ENCODE measurements at places on chromosomes 11 and 22.

GRCh38 chr11:132987936-132988335 lies 544.4 kb downstream of the OPCML start:
- DNase-seq: no peak

- no peak for DNase-seq
These were observed 1.6 kb upstream of the BEST1 start for GRCh38 chr11:61948505-61948904.

- no peak for DNase-seq
These were observed 5.9 kb upstream of the BATF2 start for GRCh38 chr11:65002706-65003105.

- DNase-seq: no peak
These were observed 445 bp downstream of the SYTL2 start for GRCh38 chr11:85810521-85810870.

DNA sequence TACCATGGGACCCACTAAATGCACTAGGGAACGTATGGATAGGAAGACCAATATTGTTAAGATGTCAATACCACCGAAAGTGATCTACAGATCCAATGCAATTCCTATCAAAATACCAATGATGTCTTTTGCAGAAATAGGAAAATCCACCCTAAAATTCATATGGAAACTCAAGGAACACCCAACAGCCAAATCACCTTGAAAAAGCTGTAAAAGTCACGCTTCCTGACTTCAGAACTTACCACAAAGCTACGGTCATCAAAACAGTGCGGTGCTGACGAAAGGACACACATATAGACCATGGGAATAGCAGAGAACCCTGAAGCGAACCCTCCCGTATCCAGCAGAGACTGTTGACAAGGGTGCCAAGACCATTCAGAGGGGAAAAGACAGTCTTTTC lies 20.5 kb downstream of the BRD1 start:
- no peak for DNase-seq

DNA sequence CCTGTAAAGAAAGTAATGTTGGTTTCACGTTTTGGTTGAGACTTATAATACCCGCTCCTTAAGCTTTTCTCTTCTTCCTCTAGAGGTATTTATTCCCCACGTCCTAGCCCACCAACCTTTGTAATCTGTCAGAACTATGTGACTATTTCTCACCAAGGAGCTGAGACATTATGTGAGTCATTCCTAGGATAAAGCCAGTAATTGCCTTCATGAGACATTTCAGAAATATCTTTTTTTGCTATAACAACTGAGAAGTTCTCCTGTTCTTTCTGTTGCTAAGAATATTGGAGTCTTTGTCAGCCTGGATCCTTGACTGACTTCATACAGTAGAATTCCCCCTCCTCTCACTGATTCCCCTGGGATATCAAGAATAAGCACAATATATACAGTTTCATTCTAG lies 1497.0 kb upstream of the TENM4 start:
- DNase-seq: no peak

GRCh38 chr11:20025332-20025840 lies 134.9 kb downstream of the DBX1 start:
- DNase-seq: no peak

DNA sequence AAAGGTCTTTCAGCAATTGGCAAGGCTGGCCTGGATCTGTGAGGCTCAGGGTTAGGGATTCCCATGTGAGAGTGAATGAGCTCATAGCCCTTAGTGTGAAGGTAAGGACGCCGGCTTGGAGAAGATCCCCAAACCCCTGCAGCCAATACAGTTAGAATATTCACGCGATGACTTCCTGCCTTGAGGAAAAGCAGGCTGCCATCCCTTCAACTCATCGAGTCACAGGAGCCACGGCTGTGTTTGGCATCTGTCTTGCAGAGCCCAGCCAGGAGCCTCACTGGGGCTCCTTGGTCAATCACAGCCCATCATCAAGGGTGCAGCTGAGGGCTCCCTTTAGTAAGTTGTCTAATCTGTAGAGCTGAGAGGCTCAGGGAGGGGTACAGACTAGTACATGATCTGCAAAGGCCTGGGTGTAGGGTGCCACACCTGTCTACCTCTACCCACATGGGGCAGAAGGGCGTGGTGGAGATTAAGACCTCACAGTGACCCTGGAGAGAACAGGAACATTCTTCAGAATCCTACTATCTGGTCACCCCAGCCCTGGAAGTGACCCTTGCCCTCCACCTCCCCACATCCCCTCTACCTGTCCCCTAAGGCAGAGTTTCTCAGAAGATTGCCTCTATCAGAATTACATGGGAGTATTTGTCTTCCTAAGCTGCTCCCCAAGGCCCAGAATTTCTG lies 18.5 kb downstream of the IL10RA start:
- DNase-seq: no peak

DNA sequence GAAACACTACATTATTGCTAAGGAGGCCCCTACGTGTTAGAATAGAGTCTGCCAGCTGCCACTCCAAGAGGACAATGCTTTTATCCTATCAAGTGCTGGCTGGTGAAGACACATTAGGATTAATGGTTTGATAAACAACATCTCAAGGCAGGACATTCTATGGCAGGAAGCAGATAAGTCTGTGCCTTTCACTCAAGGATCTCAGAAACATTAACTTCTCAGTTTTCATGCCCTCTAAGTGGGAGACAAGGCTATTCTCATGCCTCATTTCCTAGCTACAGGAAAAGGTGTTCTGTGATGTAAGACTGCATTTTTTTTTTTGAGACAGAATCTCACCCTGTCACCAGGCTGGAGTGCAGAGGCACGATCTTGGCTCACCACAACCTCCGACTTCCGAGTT lies 23.5 kb upstream of the TIMP3 start:
- DNase-seq: no peak

GRCh38 chr22:27560781-27561180 lies 240.8 kb downstream of the MN1 start:
- DNase-seq: no peak

- no peak for DNase-seq
These were observed 122.7 kb upstream of the FAT3 start for GRCh38 chr11:92101920-92102319.

DNA sequence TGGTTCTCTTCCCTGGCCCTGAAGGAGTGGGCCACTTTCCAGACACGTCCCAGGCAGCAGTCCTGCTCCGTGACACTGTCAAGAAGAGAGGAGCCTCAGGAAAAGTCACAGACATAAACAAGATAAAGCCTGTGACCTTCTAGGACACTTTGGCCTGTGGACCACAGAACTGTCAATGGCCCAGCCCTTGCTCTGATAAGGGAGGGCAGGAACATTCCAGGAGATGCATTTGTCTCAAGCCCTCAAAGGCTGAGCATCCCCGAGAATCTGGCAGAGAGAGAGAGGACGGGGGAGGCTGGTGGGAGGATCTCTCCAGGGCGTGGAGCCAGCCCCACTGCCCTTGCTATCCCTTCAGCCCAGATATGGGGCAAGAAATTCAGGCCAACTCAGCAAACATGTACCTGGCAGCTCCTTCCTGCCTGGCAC lies 476.4 kb downstream of the INSC start:
- no peak for DNase-seq

DNA sequence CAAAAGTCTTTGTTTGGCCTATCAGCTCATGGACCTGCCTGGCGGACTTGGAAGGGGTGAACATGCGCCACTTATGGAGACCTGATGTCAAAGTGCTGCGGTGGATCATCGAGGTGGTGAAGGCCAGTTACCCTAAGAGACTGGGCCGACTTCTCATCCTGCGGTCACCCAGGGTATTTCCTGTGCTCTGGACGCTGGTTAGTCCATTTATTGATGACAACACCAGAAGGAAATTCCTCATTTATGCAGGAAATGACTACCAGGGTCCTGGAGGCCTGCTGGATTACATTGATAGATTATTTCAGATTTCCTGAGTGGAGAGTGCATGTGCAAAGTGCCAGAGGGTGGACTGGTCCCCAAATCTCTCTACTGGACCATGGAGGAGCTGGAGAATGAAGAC lies 17.9 kb downstream of the ALKBH3 start:
- DNase-seq: no peak

- DNase-seq: no peak
These were observed 885.4 kb downstream of the OPCML start for GRCh38 chr11:132646890-132647289.

DNA sequence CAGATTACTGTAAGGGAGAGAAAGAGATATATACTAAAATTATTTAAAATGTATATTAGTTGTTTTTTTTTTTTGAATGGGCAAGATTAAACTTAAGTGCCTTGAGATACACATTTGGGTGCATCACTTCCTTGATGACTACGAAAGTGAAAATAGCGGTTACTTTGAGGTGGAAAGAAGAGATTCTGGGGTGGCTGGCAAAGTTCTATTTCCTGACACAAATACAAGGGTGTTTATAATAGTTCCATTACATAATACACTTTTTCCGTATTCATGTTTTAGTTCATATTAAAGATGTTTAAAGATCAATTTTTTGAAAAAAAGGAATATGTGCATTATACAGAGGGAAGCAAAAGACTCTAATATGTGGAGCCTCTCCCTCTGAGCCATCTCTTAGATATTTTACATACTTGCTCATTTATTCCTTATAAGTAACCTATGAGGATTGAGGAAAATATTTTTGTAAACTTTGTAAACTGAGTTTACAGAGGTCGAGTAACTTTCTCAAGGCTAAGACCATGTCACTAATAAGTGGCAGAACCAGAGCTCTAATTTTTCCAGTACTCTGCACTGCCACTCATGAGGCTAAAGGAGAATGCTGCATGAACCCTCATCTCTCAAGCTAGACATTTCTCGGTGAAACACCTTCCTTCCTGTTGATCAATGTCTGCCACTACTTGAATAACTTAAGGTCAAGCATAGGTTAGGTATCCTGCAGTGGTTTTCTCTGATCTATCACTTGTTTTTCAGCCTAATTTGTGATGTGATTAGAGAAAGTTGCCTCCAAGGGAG lies 58.6 kb downstream of the DDIAS start:
- DNase-seq: no peak

DNA sequence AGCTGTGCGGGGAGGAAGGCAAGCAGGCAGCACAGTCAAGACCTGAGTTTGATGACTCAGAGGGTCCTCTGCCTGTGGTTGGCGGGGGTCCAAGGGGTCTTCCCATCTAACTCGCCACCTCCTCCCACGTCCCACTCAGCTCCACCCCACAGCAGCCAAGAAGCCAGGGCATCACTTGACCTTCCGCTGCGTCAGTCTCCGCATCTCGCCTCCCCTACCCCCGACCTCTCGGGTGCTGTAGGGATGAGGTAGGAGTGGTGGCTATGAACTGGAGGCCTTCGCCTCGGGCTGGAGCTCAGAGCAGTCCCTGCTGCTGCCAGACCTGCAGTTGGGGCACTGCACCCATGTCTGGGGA lies 90.6 kb downstream of the CDKN1C start:
- no peak for DNase-seq

DNA sequence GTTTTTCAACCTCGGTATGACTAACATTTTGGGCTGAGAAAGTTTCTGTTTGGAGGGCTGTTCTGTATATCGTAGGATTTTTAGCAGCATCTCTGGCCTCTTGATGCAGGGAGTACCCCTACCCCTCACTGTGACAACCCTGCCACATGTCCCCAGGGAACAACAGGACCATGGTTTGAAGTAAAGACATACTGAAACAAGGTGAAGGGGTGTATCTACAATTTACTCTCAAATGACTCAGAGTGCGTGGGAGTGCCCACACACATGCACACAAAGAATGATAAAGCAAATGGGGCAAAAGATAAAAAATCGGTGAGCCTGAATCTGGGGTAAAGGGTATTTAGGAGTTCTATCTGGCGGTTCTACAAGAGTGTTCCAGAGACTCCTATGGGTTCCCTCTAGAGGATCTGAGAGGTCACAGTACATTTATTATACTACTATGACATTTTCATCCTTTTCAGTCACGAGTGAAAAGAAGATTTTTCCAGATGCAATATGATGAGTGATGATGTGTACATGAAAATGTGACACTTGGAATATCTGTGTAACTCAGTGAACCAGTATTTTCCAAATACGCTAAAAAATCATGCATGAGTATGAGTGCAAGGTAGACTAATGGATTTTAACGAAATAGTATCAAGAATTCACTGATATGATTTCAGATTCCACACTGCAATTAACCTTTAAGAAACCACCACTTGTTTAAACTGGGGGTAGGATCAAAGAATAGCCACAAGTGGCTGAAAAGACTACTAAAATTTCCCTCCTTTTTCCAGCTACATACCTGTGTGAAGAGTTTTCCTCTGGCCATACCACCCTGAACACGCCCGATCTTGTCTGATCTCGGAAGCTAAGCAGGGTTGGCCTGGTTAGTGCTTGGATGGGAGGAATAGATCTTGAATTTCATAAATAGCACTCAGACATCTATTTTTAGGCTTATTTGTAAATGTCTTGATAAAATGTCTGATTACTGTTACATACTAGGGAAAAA lies 56.3 kb upstream of the YPEL1 start:
- no peak for DNase-seq

GRCh38 chr11:13776134-13776815 lies 107.8 kb downstream of the FAR1 start:
- DNase-seq: no peak

- DNase-seq: no peak
These were observed 18.2 kb upstream of the GRAMD4 start for GRCh38 chr22:46602025-46602424.

DNA sequence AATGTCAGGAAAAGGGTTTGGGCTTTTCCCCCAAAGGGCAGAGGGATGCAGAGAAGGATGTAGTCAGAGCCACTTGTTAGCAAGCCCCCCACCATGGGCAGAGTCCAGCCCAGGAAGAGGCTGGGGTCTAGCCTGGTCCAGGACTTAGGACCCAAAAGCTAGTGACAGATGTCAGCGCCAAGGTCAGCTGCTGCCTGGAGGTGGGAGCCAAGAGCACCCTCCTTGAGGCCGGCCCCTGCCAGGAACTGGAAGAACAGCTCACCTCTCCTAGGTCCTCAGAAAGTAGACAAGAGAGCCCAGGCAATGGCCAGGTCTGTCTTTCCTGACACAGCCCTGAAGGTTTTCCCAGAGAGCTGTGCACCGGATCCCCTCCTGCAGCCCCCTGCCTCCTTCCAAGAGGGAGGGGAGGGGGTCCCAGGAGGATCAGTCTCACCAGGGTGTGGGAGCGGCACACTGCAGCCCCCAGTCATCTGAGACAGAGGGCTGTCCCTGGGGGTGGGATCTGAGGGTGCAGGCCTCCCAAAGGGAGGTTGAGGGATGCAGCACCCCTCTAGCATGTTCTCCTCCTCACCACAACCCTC lies 14.6 kb upstream of the ARHGEF17 start:
- DNase-seq: no peak

GRCh38 chr22:45925811-45926351 lies 51.1 kb downstream of the WNT7B start:
- DNase-seq: no peak

DNA sequence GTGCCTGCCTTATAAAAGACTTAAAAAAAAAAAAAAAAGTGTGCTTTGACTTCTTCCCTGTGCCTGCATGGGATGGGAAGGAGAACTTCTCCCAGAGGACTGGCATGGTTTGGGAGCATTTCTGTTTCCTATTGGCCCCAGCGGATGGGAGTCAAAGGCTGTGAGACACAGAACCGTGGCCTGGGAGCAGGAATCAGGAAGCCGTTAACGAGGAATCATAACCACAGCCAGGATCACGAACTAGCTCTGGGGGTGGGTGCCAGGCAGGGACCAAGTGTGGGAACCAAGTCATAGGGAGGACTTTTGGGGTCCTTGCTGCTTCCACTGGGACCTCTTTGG lies 526 bp downstream of the C1QTNF6 start:
- DNase-seq: no peak
